Activated CD4-positive, alpha-beta memory T cell treated with anti-CD3 and anti-CD28 coated beads for 36 hours (primary cell): ENCODE measurements at places on chromosomes 7 and 10. TPM values are rescaled to one million over a fixed set of nuclear protein-coding genes. Genes with fewer than 3 reads are reported as not detected.

HSPA12A gene
- total RNA-seq, result 0.40 TPM

UBE2D4 gene
- total RNA-seq, result 11.8 TPM

BUB3 gene
- 259 TPM for total RNA-seq

MAGI2 gene
- total RNA-seq, result 0.17 TPM

GPNMB gene
- 0.43 TPM for total RNA-seq

PARD3 gene
- 0.93 TPM for total RNA-seq

CCDC172 gene
- total RNA-seq, result not detected

MKX gene
- 0.63 TPM for total RNA-seq

FBXL13 gene
- total RNA-seq, result 0.45 TPM

CDK14 gene
- not detected for total RNA-seq

AMPH gene
- not detected for total RNA-seq

CYP17A1 gene
- total RNA-seq, result not detected

SCD gene
- 156 TPM for total RNA-seq

OR9A2 gene
- not detected for total RNA-seq

GRCh38 chr7:44508328-44509030 lies 18.0 kb upstream of the NUDCD3 start:
- peak; percentile 22 for DNase-seq

GRCh38 chr7:86949779-86950260 lies 109.6 kb downstream of the ELAPOR2 start:
- no peak for DNase-seq

GRCh38 chr10:60420991-60421894 lies 31.6 kb upstream of the ANK3 start:
- no peak for DNase-seq

GRCh38 chr10:119103903-119104653 lies at the start of gene DENND10:
Gene DENND10 (plus strand): TSS chr10:119104113. CDS start chr10:119104143, 30 bp downstream.
- peak; percentile 87 for DNase-seq

DNA sequence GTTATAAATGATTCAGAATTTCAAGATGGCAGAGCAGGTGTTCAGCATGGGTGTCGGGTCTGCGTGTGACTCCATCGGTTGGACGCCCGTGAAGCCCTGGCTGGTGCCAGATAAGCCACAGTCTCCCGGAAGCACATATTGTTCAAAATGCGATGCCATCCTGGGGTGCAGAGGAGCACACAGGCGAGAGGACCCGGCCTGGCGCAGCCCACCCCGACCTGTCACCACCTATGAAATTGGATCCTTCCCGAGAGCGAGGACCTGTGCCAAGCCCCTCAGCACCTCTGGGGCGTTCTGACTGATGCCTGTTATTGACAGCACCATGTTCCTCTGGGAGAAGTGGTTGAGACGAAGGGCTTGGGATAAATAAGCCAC lies 110.1 kb downstream of the ACTR3B start:
- DNase-seq, result no peak

- no peak for DNase-seq
Observed at GRCh38 chr10:131259535-131259934, 52.0 kb downstream of the TCERG1L start.

- no peak for DNase-seq
Observed at GRCh38 chr10:83908506-83908905, 230.8 kb upstream of the GHITM start.

DNA sequence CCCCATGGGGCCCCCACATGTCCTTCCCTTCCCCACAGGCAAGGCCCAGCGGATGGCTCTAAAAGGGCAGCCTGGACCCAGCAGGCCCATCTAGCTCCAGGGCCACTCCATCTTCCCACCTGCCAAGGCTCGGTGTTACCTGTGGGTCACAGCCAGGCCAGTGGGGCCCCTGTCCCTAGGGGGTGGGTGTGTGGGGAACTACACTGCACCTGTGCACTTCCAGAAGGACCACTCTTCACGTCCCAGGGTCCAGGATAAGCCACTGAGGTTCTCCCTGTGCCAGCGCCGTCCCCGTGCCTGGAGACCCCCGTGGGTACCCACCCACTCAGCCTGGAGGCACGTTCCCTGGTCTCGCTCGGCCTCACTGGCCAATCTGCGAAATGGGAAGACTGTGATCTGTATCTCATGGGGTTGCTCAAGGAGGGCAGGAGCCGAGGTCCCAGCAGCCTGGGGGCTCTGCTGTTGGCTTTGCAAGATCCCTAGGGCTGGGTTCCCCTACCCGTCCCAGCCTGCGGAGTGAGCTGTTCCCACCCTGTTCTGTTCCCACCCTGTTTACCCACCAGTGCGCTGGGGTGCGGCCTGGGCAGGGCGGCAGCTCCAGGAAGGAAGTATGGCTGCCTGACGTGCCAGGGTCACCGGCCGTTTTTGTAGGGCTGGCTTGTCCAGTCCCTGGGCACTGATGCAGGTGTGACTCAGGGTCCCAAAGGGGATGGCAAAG lies 4.6 kb downstream of the PWWP2B start:
- DNase-seq, result no peak

DNA sequence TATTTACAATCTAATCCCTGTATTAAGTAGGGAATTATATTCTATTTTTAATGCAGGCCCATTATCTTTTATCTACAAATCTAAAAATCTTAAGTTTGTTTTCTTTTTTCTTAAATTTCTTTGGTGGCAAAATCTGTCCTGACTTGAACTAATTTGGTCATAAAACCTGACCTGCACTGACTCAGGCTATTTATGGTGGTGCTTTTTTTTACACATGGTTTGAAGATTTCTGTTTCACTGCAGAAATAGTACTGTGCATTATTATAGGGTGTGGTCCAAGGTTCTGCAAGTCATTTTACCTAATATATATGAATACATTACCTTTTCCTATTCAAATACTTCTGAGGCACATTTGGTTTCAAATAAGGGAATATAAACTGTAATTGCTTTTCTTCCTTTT lies 137.0 kb downstream of the CD36 start:
- DNase-seq, result no peak

GRCh38 chr10:50286517-50286916 lies 35.2 kb upstream of the ASAH2 start:
- DNase-seq, result no peak

DNA sequence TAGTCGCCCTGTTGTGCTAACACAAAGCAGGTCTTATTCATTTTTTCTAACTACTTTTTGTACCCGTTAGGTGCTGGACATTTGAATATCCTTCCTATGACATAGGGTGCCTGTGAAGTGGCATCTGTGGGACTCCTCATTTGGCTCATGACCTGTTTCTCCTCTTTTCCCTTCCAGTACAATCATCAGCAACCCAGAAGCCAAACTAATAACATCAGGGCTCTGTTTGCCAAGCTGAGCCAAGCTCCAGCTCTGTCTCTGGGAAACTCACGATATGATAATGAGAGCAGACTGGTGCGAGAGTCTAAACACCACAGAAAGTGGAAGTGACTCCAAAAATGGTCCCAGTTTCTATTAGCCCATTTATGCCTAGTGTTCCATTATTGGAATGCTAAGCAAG lies 92.0 kb downstream of the SVIL start:
- DNase-seq, result no peak

- DNase-seq, result no peak
Observed at GRCh38 chr10:62831346-62831745, 15.2 kb upstream of the EGR2 start.

GRCh38 chr10:127679642-127680255 lies 57.2 kb upstream of the FOXI2 start:
- DNase-seq, result no peak

DNA sequence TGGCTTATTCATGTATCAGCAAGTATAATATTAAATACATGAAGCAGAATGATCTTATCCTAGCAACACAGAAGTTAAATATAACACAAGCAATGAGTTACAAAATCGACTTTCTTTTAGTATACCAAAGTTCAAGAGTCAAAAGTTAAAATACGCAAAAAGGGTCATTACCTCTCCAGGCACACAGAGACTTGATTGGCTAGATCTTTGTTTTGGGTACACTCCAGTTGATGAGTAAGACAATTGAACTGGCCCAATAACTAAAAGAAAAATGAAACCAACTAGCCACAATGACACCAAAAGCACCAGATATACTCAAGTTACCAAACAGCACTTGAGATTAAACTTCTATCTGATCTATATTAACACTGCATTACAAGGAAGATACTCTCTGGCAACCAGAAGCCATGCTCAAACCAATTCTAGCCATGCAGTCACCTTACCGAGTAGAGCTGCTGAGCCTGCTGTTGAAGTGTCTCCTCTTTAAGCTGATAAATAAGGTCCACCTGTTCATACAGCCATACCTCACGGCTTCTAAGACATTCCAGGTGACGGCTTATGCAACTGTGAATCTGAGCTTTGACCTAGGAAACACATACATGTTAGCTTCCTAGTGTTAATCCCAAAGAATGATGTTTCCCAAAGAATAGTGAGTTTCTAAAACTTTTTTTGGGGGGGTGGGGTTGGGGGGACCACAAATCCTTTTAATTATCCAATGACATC lies 15.6 kb downstream of the NCOA4 start:
- DNase-seq, result no peak

GRCh38 chr7:69620063-69620462 lies 21.8 kb downstream of the AUTS2 start:
- no peak for DNase-seq

DNA sequence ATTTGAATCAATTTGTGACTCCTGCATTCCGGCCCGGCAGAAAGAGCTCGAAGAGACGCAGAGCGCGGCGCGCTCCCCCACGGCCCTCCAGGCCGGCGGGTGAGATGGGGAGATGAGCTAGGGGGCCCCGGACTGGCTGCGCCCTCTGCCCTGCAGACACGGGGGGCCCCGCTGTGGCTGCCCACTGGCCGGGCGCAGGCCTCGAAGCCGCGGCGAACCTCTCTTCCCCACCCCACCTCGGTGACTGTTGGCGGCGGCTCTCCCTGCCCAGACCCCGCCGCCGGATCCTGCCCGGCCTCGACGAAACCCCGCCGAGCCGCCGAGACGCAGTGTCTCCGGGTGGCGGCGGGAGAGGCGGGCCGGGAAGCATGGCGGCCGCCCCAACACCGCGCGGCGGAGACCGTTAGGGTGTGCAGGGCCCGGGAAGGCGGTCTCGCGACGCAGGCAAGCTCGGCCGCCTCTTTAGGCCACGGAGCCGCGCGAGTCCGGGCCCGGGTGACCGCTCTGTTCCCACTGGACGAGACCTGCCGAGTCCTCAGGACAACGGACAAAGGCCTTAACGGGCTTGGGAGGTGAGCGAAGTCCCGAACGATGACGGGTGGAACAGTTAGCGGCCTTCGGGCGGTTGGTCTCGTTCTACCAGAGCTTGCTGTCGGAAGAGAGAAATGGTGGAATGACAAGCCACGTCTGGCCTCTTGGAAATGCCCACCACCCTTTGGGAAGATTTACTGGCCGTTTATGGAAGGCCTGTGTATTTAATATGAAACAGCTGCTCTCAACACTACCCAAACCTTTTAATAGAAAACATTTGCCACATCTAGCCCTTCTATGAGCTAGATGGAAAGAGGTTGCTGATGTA lies 24.3 kb downstream of the NUP42 start:
- no peak for DNase-seq

GRCh38 chr10:84424731-84425167 lies 96.4 kb downstream of the CCSER2 start:
- peak; percentile 27 for DNase-seq

DNA sequence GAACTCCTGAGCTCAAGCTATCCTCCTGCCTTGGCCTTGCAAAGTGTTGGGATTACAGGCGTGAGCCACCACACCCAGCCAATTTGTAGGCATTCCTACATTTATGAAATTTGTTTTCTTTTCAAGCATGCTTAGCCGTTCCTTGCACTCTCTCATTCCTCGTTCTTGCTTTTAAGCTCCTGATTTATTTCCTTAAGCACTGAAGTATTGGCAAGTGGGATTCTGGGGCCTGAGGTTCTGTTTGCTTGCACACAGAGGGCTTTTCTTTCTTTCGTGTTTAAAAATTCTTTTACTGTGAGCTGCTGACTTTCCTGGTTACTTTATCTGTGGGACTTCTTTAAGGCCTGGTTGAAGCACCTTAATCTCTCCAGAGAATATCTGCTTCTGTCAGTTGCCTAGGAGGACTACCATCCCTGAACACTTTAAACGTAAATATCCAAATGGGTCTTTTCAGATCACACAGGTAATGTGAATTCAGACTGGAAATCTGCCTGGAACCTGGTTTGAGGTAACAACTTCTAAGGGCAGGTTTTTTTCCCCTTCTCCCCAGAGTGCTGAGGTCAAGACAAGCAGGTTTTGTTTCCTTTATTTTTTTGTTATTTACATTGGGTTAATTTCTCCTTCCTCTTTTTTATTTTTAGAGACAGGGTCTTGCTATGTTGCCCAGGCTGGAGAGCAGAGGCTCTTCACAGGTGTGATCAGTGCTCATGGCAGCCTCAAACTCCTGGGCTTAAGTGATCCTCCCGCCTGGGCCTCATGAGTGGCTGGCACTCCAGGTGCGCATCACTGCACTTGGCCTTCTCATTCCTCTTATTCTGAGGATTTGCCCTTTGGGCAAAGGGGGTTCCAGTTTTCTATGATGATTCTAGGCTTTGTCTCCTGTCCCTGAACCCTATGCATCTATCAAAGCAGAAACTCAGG lies 102.9 kb downstream of the PFKFB3 start:
- DNase-seq, result no peak

- no peak for DNase-seq
Observed at GRCh38 chr7:95798401-95798930, 26.1 kb downstream of the DYNC1I1 start.

DNA sequence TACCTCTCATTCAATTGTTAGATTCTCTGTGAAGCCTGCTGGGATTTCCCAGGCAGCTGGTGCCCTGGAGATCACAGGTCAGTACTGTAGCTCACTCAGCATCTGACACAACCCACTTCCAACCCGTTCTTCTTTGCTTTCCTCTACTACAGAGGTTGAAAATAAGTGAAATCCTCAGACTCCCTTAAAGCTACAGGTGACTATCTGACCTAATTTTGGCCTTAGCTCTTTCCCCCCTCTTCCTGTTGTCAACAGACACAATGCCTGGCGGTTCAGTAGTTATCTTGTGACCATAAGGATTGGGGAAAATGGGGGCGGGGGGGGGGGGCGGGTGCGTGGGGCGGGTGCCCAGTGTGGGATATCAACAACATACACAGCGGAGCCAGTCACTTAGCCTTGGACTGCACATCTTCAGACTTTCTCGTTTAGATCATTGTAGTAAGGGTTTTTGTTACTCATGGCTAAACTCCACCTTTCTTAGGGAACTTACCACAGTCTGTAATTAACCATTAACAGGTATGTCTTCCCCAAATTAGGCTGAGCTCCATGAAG lies 37.8 kb downstream of the MTPN start:
- no peak for DNase-seq

GRCh38 chr7:17944720-17945119 lies 4.4 kb upstream of the SNX13 start:
- no peak for DNase-seq

GRCh38 chr10:33235251-33235884 lies 99.1 kb downstream of the NRP1 start:
- DNase-seq, result no peak

- no peak for DNase-seq
Observed at GRCh38 chr7:101952355-101953247, 135.2 kb downstream of the CUX1 start.

DNA sequence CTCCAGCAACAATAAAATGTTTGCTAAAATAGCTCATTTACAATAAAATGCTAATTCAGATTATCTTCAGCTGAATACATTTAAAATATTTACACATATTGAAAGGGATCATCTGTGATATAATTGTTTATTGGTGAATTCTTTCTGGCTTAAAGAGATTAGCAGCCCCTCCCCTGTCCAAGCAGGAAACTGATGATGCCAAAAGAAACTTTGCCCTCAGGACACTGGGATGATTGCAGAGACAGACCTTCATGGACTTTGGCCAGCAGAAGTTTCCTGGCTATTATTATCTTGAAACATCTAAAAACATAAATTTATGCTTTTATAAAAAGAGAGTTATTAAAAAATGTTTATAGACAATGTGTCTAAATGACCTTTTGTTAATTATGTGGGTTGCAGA lies 764.9 kb upstream of the MBL2 start:
- DNase-seq, result no peak
